NCI-H2029 treated with DMSO at 0.1 percent for 48 hours (cell line): ENCODE measurements at places on chromosomes 6 and 20.

DNA sequence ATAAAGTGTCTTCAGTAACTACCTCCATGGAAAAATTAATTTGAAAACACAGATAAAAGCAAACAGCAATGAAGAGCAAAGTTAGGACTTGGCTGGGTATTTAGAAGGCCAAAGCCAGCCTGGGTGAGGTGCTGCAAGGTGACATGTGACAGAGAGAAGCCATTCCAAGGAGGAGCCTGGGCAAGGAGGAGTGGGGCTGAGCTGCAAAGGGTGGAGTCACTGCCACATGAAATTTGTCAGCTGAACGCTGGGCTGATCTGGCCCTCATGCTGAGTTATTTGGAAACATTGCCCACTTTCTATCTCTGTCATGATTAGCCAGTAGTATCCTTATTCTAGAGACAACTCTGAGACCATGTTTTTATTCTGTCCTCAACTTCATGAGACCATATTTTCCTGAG, 76.3 kb downstream of the PERP start:
- no peak for DNase-seq

DNA sequence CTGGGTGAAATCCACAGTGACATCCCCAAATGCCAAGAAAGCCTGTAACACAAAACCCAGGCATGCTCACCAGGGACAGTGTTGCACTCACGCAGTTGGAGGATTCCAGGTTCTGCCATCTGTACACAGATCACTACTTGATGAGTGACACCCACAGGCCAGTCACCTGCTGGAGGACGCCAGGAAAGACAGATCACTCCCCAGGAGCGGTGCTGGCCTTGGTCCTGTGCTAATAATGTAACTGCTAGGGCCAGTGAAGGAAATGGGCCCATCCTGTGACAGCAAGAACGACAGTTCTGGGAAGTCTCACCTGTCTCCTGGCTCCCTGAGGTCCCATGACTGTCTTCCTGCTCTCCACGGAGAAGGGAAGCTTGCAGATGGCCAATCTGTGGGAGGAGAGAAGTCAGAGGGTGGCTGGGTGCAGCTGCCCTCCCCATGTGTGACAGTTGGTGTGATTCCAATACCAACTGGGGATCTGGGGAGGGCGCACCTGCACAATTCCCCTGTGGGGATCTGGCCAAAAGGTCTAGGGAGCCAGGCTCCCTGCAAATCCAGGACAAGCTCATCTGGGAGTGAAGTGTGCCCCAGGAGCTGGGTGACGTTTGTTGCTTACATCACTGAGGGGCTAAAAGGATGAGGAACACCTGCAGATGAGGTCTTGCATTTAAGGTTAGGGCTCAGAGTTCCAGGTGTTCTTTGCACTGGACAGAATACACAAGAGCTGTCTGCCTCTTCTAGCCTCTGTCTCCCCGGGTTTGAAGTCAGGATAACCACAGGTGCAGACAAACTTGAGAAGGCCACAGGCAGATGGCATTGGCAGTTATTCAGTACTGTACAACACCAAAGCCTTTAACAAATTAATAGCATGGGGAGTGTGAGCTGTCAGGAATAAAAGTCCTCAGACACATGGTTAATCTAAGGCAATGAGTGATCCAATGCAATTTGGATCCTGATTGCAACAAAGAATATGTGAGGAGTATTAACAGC, 10.3 kb downstream of the ZNF337 start:
- DNase-seq = no peak

GRCh38 chr6:24529985-24530384, 35.2 kb downstream of the ALDH5A1 start:
- no peak for DNase-seq

DNA sequence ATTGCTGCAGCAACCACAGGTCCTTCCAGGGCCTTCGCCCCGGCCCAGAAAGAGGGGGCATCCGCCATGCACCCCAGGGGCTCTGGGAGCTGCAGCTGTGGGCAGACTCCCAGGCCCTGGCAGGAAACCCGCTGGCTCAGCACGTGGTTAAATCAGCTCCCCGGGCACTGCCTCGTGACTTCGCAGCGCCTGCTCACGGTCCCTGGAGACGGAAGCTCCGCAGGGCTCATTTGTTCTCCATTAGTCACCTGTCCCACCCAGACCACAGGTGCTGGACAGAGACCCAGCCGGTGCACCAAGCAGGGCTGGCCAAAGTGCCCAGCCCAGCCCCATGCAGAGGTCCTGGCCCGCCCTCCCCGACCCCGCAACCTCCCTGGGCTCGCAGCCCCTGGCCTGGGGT, 14.7 kb downstream of the KCNQ2 start:
- no peak for DNase-seq

DNA sequence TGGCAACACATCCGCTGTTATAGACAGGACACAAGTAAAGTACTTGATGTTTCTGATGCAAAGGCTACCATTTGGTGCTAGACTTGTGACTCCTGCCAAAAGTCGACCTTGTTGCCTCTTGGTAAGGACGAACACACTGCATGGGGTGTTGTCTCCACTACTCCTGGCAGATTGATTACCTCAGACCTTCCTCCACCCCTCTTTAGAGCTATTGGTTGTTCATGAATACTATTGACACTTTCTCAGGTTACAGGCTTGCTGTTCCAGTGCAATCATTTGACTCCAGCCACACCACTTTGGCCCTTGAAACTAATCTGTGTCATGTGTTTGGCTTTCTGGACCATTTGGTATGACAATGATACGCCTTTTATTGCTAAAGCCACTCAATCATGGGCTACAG, 62.3 kb downstream of the TRMT11 start:
- no peak for DNase-seq

- DNase-seq = no peak
Observed at GRCh38 chr6:42431356-42431755, 20.4 kb downstream of the TRERF1 start.

DNA sequence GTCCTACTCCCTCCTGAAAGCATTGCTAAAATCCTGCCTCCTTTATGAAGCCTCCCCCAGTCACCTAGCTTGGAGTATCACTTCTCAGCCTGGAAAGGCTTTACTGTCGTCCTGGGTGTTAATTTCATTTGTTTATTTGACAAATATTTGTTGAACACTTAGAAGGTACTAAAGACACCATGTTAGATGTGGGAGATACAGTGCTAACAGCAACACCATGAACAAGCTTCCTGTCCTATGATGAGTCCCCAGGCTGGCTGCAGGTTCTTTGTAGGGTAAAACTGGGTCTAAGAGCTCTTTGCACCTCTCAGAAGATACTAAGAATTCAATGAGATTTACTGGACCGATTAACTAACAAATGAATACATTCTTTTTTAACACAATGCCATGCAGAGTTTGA, 109.2 kb upstream of the TMEM170B start:
- peak; percentile 91 for DNase-seq

DNA sequence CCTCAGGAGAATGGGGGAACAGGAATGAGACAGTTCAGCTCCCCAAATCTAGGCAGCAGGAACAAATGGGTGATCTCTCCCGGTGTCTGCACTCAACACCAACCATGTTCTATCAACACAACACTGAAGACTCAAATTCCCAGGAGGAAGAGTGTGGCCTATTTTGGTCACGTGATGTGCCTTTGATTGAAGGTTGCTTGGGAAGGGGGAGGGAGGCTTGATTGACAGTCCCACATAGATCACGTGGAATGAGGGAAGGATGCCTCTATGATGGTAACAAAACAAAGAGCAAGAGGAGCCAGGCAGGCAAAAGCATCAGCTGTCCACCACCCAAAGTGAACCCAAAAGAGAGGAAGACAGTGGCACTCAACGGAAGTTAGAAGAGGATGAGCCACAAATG, 364.8 kb downstream of the KIF16B start:
- no peak for DNase-seq

DNA sequence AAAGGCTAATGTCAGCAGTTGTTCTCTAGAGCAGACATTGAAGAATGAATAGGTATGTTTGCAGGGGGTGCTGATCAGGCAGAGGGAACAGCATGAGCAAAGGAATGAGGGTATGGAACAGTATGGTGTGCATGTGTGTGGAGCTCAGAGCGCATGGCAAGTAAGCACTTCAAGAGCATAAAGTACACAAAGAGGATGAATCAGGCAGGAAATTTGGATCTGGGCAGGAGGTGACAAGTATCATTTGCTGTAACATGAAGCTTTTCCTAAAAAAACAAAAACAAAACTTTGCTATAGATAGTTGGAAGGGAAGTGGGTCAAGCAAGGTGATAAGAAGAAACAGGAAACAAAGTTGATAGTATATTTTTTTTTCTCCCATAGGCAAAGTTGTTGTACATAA, 746.8 kb downstream of the HDGFL1 start:
- peak; percentile 16 for DNase-seq

DNA sequence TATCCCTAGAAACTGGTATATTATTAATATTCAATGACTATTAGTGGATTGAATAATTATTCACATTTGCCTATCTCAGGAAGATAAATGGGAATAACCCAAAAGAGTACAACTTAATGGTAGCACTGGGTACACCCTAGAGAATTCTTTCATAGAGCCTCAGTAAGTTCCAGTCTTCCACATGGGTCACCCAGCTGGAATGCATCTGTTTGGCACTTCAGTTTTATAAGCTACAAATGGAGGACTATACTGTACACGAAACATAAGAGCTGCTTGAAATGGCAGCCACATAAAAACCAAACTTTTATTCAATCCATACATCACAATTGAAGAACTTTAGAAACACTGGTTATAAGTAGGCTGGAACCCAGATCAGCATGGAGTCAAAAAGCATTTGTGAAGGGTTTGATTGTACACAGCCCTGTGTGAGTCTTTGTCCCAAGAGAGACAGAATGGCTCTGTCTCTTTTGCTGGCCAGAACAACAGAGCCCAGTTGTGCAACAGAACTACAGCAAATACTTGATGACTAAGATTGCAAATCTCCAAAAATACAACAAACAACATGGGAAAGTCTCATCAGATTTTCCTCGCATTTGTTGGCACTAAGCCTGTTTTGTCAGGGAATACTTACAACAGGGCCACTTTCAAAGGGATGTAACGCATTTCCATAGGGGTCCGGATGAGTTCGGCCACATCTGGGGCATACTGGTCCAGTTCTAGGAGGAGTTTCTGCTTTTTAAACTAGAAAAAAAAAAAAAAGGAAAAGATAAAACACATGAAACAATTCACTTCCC, 39.5 kb downstream of the PIGU start:
- no peak for DNase-seq

DNA sequence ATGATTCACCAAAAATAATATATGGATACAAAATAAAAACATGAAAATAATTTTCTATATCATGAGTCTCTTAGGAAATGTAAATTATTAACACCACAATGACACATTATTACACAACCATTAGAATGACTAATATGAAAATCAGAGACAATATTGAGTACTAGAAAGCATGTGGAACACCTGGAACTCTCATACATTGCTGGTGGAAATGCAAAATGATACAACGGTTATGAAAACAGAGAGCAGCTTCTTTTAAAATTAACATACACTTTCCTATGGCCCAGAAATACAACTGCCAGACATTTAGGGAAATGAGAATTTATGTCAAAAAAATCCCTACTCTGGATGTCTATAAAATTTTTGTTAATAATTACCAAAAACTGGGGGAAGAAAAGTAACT, 853.3 kb upstream of the MAN1A1 start:
- no peak for DNase-seq

DNA sequence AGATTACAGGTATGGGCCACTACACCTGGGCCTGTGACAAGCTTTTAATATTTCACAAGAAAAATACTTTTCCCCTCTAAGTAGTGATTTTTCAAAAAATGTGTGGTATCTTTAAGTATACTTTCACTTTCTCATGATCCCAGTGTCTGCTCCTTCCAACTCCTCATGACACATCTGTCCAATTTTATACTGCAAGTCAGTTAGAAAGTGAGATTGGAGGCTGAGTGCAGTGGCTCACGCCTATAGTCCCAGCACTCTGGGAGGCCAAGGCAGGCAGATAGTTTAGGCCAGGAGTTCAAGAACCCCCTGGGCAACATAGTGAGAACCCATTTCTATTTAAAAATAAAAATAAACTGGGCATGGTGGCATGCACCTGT, 20.2 kb downstream of the PIM1 start:
- no peak for DNase-seq

DNA sequence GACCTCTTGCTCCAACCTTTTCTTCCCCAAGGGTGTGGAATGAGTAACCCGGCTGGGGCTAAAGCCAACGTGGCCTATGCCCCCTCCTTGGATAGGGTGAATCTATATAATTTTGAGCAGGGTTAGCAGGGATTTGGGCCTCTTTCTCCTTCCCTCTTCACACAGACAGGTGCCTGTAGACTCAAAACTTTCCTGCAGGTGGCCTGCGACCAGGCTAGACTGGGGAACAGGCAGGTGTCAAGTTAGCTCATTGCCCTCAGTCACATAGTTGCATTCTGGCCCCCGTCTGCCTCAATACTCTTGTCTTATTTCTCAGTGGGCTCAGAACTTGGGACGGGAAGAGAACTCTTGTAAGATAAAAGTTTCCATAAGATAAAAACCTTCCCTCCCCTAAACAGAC, 243.0 kb downstream of the ATXN1 start:
- DNase-seq = no peak

- no peak for DNase-seq
Observed at GRCh38 chr20:45998337-45998736, 10.4 kb upstream of the MMP9 start.

DNA sequence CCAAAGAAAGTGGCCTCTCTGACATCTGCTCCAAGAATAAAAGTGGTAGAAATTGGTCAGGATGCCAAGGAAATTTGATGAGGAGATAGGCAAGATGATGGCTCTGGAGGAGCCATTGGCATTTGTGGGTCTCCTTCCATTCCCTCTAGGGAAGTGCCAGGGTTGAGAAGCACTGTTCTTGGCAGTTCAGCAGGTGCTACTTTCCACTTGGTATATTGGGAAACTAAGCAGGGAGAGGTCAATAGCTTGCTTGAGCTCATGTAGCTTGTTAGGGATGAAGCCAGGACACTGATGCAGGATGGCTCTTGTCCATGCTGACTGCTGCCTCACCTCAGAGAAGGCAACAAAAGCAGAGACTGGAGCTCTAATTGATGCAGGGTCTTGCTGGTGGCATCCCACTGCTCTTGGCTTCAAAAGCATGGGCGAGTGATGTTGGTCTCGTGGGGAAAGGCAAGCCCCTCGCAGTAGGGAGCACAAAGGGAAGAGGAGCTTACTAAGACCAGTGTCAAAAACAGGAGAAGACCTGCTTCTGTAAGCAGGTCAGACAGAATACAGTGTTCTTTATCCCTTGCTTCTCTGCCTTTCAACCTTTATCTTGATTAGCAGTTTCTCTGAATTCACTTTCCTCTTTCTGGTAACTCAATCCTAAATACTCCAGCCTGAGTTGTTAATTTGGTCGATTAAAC, 73.1 kb upstream of the RIPOR2 start:
- no peak for DNase-seq

DNA sequence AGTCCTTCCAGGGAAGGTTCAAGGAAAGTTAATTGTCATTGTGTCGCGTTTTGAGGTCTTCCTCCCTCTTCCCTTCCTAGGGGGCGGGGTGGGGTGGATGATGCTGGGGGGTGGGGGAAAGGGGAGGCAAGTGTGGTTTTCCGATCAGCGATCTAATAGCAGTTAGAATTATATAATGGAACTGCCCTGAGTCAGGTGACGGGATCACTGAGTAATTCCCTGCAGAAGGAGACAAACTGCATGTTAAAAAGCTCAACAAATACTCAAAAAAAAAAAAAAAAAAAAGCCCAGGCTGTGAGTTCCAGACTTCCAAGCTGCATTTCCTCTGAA, 240.4 kb downstream of the PHACTR1 start:
- DNase-seq = no peak
